ENCODE measurements at places on chromosomes 11 and 22. TPM values are rescaled to one million over a fixed set of nuclear protein-coding genes. Genes with fewer than 3 reads are reported as not detected.

Gene HORMAD2
- total RNA-seq: not detected

Gene SYTL2
- 12.4 TPM for total RNA-seq

Gene CAPN5
- total RNA-seq: 0.78 TPM

Gene SCGB1A1
- not detected for total RNA-seq

Gene DDI1
- not detected for total RNA-seq

Gene LGALS1
- 223 TPM for total RNA-seq

Gene DERL3
- total RNA-seq: 5.8 TPM

Gene BET1L
- 36.1 TPM for total RNA-seq

Gene PNPLA3
- total RNA-seq: 0.16 TPM

Gene CHRM4
- total RNA-seq: not detected

DNA sequence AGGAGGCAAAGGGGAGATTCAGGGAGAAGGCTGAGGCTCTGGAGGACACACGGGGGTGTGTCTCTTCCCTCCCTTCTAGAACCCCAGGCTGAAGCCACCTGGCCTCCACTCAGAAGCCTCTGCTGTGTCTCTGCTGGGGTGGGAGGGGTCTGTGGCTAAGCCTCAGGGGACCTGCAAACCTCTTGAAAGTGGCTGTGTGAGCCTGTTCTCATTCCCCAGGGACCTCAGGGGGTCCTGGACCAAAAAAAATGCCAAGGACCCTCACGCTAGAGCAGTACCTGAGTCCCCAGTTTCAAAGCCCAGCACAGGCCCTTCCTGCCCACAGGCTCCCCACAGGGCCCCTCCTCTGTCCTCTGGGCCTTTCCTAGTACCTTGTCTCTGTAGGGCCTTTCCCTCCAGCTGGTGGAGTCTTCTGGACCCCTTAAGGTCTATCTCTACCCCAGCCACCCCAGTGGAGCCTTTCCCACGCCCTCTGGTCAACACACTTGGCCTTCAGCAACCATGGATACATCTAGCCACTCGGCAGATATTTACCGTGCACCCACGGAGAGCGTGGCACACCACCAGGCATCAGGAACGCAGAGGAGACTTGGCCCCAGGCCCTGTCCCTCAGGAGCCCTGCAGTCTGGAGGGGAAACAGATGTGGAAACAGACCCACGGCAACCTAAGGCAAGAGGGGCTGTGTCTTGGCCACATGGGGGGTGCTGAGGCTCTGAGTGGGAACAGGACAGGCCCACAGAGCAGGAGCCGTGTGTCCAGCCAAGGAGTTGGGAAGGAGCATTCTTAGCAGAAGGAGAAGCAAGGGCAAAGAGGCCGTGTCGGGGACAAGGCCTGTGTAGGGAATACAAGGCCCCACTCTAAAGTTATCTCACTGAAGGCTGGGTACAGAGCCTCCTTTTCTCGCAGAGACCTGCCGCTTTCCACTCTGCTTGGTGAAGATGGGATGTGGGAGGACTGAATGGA is 18.5 kb downstream of the PLA2G6 start:
- DNase-seq: no peak

GRCh38 chr11:121931748-121932352 is 184.2 kb downstream of the BLID start:
- DNase-seq: no peak

GRCh38 chr11:35615921-35616900 is 2.0 kb upstream of the FJX1 start:
- DNase-seq: no peak

DNA sequence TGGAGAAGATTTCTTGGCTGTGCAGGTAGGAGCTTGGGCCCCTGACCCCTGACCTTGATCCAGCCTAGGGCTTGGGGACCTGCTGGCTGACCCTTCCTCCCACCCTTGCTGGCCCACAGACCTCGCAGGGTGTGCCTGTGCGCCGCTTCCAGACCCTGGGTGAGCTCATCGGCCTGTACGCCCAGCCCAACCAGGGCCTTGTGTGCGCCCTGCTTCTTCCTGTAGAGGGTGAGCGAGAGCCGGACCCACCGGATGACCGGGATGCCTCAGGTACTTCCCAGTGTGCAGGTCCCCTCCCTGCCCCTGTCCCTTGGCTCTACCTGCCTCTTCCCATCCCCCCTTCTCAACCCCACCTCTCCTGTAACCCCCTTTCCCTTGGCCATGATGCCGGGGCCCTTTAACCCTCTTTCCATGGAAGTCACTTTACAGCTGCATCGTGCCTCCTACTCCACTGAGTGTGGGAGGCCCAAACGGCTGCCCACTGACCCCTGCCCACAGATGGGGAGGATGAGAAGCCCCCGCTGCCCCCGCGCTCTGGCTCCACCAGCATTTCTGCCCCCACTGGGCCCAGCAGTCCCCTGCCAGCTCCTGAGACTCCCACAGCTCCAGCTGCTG is 3.8 kb downstream of the INPPL1 start:
- DNase-seq: no peak

- no peak for DNase-seq
These were observed 8.4 kb upstream of the CEP295 start for GRCh38 chr11:93653080-93653479.

DNA sequence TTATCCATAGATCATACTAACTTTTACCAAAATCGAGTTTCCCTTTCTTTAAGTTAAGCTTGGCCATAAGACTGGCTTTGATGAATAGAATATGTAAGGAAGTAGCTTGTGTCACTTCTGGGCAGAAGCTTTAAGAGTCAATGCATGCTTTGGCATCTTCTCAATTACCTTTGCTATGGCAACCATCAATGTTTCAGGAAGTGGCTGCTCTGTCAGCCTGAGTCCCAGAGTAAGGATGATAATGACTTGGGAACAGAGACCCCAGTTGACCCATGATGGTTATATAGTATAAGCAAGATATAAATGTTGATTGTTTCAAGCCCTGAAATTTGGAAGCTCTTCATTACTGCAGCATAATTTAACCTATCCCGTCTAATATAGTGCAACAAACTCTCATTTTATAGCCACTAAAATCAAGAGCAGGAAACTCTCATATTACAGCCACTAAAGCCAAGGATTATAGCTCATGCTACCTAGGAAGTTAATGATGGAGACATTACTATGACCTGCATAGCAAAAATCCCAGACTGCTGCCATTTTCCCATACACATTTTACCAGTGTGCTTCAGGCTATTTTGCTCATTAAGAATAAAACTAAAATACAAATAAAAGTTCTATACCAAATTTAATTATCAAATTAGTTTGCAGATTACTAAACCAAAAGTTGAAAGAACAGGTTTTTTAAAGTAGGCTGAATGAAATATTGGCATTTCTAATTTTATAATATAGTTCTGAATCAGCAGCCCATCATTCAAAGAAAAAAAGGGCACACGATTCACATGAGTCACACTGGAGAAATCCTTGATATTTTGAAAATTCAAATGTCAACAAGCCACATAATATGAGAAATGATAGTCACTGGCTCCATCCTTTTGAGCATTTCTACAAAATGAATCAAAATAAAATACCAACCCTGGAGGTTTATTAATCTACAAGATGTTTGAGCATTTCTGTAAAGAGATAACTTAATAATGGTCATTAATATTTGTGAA is 23.8 kb downstream of the FSHB start:
- DNase-seq: no peak

DNA sequence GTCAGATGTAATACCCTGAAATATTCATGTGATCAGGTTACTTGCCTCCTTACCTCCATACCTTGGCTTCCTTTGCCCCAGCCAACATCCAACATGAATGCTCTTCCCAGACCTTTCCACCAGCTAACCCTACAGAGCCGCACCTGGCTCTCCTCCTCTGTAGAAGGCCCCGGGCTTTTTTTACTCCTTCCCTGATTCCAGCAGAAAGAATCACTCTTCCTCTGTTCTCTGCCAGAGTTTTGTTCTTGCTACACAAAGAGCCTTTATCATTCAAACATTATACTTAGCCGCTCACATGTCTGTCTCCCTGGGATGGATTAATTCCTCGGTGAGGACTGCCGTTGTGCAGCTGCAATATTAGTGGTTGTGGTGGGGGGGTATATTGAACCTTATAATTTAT is 116.8 kb upstream of the GRAMD1B start:
- DNase-seq: no peak

GRCh38 chr11:69326622-69327219 is 32.8 kb downstream of the MYEOV start:
- no peak for DNase-seq

GRCh38 chr11:61963282-61964057 is 4.0 kb downstream of the FTH1 start:
- DNase-seq: no peak

DNA sequence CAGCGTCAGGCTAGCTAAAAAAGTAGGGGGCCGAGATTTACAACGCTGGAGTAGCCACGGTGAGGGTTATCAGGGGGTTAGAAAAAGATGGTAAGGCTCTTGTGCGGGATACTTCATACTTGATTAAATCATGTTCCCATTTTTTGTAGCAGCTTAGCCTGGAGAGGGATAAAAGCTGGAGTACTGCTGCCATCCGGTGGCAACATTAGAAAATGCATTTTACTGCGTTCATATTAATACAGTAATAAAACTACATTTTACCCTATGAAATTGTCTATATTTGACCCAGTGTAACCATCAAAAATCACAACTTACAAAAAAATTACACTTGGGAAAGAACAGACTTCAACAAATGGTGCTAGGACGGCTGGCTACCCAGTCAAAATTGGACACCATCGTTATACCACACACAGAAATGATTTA is 17.3 kb downstream of the RPUSD4 start:
- DNase-seq: peak; percentile 5

GRCh38 chr22:30606455-30607299 is at the start of gene TCN2:
TSS of gene TCN2 (plus strand) at chr22:30607174. CDS start at chr22:30607332, 158 bp downstream.
- no peak for DNase-seq

GRCh38 chr11:12380565-12381325 is 3.4 kb downstream of the PARVA start:
- no peak for DNase-seq

All from CD8-positive, alpha-beta memory T cell (primary cell).